ENCODE measurements at places on chromosomes 2 and 18.

- no peak for DNase-seq
These were observed 125.3 kb downstream of the SH3RF3 start for GRCh38 chr2:109254174-109254904.

DNA sequence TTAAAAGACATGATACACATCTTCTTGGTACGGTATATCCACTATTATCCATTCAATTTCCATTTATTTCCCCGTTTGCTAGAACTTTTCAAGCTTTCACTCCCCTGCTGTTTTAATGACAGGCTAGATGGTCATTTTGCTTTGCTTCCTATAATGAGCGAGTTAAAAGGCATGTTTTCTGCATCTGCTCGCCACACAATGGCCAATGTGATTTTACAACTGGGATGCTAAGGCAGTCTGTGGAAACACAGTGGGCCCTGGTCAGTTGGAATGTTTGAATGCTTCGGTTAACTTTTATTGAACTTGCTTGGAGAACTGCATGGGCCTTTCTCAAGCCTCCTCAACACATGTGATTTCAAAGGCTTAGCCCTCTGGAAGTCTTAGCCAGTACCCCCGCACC is 48.4 kb upstream of the TNP1 start:
- no peak for DNase-seq

GRCh38 chr18:6997808-6998207 is 119.8 kb downstream of the LAMA1 start:
- DNase-seq = no peak

DNA sequence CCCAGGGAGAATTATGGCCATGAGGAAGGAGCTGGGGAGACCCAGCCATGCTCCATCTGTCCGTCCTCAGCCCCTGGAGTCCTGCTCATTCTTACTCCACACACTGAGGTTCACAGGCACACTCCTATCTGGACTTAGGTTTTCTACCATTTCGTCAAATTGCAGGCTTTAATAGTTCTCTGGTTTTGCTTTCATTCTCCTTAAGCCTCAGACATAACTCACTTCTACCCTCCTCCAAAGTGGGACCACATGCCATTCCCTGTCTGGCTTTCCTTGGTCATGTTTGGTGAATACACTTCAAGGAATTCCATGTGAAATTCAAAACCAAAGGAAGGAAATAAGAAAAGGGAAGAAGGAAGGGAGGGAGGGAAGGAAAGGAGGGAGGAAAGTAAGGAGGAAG is 115.7 kb downstream of the CMPK2 start:
- DNase-seq = no peak

DNA sequence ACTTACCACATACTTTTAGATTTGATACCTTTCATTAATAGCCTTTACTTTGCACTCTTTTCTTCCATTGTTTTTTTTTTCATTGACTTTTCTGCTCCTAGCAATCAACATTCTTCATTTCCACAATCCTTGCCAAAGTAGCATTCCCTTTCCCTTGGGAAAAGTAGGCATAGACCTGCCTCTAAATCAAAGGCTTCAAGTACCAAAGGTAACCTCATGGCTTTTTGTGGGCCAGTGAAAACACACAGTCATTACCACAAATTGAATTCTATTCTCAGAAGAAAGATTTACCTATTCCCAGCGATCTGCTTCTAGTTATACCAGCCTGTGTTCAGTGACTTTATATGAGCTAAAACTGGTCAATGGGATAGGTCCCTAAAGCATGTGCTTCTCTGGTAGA is 109.2 kb downstream of the SOCS6 start:
- no peak for DNase-seq

DNA sequence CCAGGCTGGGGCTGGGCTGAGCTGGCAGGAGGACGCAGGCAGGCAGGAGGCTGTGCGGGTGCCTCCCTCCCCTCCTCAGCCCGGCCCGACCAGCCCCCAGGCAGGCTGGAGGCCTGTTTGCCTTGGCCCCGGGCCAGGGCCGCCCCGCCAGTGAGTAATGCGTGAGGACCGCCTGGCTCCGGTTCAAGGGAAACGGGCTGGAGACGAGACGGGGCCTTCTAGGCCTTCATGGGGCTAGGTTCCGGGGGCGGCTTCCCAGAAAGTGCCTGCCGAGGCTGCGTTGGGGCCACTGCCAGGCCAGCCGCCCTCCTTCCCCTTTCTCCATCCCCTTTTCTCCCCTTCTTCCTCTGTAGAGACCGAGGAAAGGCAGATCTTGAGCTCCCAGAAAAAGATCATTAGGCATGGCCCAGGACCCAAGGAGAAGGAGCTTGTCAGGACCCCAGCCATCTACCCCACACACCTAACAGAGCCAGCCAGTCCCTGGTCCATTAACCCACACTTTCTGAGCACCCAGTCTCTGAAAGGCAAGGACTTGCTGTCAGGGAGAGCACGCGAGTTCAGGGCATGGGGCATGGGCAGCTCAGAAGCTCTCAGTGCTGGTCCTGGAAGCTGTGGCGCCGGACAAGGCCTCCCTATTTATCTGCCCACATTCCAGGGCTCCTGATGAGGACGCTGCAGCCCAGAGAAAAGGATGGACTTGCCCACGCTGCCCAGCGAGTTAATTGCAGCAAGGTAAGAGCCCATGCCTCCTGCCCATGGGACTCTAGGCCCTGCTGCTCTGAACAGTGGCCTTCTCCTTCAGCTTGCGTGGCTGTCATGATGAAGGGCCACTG is 48.5 kb downstream of the SMAD7 start:
- DNase-seq = peak; percentile 78

GRCh38 chr18:79248495-79249060 is 147.2 kb upstream of the NFATC1 start:
- no peak for DNase-seq

- DNase-seq = no peak
These were observed 494.8 kb downstream of the CMPK2 start for GRCh38 chr2:6370753-6371551.

- DNase-seq = no peak
These were observed 14.1 kb upstream of the PNPT1 start for GRCh38 chr2:55707751-55708150.

GRCh38 chr2:168183308-168183997 is 63.9 kb downstream of the STK39 start:
- DNase-seq = no peak

DNA sequence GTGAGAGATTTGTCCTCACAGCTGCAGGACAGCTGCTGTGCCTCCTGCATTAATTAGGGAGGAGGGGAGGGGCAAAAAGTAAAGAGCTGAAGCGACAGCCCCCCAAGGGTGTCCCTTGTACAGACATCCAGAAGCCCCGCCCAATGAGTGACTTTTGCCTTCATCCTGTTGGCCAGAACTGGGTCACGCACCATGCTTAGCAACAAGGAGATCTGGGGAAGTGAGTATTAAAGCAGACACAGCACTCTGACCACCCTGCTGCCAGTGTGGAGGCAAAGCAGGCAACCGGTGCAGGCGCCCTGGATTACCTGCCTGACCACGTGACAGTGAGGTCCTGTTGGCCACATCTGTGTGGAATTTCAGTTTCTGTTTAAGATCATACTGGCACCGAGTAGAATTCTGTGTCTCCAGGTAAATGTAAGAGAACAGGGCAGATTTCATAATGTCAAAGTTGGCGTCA is 21.5 kb upstream of the BIN1 start:
- no peak for DNase-seq

DNA sequence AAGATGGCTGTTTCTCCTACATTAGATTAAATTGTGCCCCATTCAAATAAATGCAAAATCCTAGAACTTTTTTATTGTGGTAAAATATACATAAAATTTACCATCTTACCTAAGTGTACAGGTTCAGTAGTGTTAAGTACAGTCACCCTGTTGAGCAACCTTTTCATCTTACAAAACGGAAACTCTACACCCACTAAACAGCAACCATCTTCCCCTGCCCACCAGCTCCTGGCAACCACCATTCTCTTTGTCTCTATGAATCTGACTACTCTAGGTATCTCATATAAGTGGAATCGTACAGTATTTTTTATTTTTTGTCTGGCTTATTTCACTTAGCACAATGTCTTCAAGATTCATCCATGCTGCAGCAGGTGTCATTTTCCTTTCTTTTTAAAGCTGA is 53.0 kb downstream of the ASXL2 start:
- DNase-seq = no peak

GRCh38 chr2:147500229-147500628 is 344.6 kb upstream of the ACVR2A start:
- no peak for DNase-seq

DNA sequence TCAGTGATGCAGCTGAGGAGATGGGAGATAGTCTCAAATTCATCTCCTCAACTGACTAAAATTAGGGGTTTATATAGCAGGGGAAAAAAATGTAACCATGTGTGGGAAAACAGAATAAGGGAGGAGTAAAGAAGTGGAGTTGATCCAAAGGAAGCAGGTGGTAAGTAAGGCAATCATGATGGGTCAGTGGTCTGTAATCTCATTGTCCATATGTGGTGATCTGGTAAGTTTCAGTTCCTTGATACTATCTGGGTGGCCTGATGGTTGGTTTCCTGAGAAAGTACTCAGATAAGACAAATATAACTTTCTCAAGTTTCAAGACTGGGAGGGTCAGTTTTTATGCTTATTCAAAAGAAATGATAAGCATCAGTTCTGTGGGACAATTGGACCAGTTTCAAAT is 312.3 kb upstream of the KCNJ3 start:
- DNase-seq = no peak

Measured in non-pigmented ciliary epithelial cell (primary cell).